ENCODE measurements at places on chromosomes 7 and 10. TPM values are rescaled to one million over a fixed set of nuclear protein-coding genes. Genes with fewer than 3 reads are reported as not detected.

Gene FZD8
- total RNA-seq = 0.52 TPM

- no peak for DNase-seq
Observed at GRCh38 chr10:84177541-84178141, 4.0 kb downstream of the GPR15LG start.

Gene WEE2
- total RNA-seq = not detected

Gene CYP3A4
- total RNA-seq = not detected

DNA sequence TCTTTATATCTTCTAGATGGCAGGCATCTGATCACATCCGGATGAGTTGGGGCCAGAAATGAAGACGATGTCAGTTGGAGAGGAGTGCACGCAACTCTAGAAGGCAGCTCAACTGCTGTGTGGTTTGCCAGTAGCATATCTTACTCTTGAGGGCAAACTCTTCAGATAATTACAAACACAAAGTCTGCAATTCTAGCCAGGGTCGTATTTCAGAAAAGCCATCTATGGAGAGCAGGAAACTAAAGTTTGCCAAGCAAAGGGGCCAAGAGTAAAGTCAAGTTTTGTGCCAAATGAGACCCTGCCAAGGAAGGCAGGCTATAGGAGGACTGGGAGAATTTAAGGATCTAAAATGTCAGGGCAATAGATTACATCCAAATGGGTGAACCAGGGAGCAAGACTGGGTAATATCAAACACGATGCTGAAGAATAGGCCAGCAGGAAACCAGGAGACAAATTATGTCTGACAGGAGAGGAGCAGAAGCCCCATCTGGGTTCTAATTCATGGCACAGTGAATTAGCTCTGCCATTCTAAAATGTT is 312.5 kb upstream of the SEMA3C start:
- DNase-seq = no peak

- no peak for DNase-seq
Observed at GRCh38 chr7:85806321-85806720, 619.5 kb upstream of the SEMA3D start.

GRCh38 chr10:129448539-129448938 is 18.5 kb upstream of the MGMT start:
- DNase-seq = no peak

Gene RET
- total RNA-seq = 0.41 TPM

Gene CAV2
- not detected for total RNA-seq

Gene ACTL6B
- total RNA-seq = not detected

DNA sequence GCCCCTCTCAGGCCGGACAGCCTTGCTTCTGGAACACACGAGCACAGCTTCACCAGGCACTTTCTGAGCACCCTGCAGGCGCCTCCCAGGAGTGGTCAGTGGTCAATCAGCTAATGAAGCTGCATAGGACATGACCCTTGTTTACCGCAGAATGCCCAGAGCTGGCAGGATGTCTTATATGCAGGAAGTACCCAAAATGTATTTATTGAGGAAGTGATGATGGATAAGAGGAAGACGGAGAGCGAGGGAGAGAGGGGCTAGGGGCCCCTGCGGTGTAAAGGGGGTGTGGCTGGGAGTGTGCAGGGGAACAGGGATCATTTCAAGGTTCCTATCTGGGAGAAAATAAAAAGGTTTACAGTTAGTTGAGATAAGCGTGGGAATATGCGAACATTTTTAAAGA is 3.3 kb downstream of the CYP2E1 start:
- no peak for DNase-seq

All from activated T-cell treated with anti-CD3 and anti-CD28 coated beads, Interleukin-2, amount 50 U/mL, for 4 hours (primary cell).